ENCODE measurements at places on chromosomes 3 and 15.

GRCh38 chr3:196327405-196327804 lies 9.4 kb upstream of the DYNLT2B start:
- DNase-seq = no peak

- no peak for DNase-seq
Measured at GRCh38 chr3:10594915-10595314, 89.5 kb upstream of the ATP2B2 start.

DNA sequence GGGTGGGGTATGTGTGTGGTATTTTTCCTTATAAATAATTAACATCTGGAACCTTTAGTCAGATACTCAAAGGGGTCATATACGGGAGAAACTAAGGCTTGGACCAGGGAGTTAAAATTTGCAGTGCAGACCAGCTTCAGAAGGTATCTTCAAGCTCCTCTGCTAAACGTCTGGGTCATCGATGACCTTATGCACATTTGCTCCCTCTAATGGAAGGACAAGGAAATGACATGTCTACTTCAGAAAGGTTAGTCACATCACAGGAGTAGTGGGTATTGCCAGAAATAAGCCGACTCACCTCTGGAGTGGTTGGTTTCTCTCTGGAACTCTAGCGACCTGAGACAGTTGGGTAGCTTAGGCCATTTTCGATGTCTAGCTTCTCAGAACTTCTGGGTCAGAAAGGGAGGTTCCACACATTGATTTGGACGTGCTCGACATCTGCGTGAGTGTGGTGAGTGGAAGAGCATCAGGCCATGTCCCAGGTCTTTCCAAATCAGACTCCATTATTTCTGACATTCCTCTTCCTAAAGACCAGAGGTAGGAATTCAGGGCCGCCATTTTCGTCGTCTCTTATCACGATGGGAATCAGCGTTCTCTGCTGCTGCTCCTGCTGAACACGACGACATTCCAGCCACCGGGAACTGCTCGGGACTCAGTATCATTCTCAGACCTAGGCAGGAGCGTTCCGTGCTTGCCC lies 31.8 kb upstream of the RASA2 start:
- peak; percentile 40 for DNase-seq

- no peak for DNase-seq
Measured at GRCh38 chr3:13553686-13554085, 4.8 kb downstream of the FBLN2 start.

DNA sequence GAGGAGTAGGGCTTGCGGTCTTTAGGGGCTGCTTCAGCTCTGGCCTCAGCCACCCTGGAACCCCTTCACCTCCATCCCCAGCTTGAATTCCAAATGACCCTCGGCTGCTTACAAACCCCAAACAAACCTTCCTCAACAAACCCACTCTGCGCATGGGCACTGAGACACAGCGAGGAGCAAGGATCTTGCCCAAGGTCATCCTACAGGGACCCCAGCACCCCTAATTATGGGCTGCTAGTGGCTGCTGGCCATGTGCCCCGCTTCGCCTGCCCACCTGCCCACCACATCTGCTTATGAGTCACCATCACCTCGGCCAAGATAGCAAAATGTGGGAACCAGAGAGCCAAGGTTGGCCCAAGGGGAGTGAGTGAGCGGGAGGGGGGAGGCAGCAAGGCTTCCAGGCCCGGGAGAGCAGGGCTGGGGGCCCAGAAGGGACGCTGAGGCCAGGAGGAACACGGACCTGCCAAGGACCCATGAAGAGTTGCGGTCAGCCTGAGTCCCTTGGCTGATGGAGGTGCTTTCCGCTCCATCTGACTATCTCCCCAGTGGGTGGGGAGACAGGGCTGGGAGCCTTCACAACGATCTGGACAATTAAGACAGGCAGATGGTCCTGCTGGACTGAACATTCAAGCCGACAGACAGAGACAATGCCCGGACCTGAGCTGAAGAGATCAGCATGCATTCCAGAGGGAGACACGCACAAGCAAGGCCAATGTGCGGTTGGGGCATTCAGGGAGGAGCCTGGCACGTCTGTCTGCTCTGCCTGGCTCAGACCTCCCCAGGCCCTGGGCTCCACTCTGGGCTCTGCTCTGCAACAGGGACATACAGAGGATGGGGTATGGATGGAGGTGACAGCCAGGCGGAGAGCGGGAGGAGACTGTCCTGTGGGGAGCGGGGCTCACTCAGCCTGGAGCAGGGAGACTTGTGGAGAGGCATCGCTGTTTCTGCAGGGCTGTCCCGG lies 10.8 kb upstream of the GRIP2 start:
- DNase-seq = no peak

DNA sequence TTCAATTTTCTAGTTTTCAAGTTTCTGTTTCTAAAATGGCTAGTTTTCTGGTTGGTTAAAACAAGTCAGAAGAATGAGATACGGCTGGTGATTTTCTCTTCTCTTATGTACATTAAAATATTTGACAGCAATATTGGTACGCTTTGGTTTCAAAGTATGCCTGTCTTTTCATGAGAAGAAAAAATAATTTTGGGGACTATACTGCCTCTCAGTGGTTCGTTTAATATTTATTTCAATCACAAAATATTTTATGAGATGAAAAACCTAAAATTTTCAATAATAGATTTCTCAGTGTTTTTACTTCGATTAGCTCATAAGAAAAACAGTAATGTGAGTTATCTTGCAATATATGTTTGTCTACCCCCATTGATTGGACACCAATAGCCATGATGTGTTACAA lies 72.8 kb upstream of the AADACL2 start:
- DNase-seq = no peak

DNA sequence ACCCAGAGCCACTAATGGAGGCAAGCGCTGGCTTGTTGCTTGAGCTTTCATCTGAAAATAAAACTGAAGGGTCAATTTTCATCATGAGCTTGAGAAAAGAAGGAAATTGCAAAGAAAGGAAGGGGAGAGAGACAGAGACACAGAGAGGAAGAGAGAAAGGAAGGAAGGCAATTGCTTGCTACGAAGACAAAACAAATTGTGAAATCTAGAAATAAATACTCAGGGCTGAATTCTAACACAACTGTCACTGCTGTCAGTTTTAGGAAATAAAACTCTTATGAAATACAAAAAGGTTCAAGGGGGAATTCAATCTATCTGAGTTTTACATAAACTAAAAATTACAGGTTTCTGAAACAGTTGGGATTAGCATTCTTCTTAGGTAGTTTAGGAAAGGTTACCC lies 36.7 kb downstream of the FOXP1 start:
- no peak for DNase-seq

DNA sequence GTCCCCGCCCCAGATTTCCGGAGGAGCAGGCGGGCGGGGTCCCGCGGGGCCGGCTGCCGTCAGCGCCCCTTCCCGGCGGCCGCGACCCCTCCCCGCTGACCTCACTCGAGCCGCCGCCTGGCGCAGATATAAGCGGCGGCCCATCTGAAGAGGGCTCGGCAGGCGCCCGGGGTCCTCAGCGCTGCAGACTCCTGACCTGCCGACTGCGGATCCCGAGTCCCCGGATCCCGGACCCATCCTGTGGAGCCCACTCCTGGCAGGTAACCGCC lies at the start of gene TRH:
TSS of gene TRH (plus strand) at position 157 of the 269 bp plus-strand sequence. CDS start 1,097 bp downstream, outside the sequence.
- no peak for DNase-seq

GRCh38 chr3:102688556-102688930 lies 253.7 kb downstream of the ZPLD1 start:
- DNase-seq = no peak

GRCh38 chr15:48766196-48766595 lies 44.7 kb downstream of the CEP152 start:
- DNase-seq = no peak

DNA sequence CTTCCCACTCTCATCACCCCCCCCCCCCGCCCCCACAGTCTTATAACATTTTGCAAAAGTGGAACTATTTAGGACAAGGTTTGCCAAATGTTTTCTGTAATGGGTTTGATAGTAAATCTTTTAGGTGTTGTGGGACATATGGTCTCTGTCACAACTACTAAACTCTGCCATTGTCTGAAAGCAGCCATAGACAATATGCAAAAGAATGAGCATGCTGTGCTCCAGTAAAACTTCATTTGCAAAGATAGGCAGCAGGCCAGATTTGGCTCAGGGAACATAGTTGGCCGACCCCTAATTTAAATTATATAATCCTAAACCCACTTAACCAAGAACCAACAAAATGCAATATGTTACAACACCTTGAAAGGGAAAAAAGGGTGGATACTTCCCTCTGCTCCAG lies 46.4 kb downstream of the TIPARP start:
- no peak for DNase-seq

GRCh38 chr3:122660297-122660974 lies 20.2 kb upstream of the PARP14 start:
- DNase-seq = no peak

GRCh38 chr15:41017066-41017735 lies 63.9 kb downstream of the CHAC1 start:
- no peak for DNase-seq

- DNase-seq = no peak
Measured at GRCh38 chr3:8996681-8997121, 33.4 kb upstream of the RAD18 start.

DNA sequence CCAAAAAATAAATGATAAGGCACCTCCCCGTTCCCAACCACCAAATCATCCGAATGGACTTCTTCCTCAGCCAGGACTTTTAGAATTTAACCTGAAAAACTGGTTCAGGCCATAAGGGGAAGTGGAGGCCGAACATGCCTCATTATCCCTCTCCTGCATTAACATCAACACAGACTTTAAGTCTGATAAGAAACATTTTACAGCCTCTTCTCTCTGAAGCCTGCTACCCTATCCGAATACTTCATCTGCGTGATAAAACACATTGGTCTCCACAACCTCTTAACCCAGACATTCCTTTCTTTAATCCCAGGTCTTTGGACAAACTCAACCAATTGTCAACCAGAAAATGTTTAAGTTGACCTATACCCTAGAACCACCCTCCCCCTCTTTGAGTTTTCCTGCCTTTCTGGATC lies 850 bp upstream of the SLC41A3 start:
- DNase-seq = no peak

- no peak for DNase-seq
Measured at GRCh38 chr3:154776549-154777225, 303.4 kb upstream of the MME start.

DNA sequence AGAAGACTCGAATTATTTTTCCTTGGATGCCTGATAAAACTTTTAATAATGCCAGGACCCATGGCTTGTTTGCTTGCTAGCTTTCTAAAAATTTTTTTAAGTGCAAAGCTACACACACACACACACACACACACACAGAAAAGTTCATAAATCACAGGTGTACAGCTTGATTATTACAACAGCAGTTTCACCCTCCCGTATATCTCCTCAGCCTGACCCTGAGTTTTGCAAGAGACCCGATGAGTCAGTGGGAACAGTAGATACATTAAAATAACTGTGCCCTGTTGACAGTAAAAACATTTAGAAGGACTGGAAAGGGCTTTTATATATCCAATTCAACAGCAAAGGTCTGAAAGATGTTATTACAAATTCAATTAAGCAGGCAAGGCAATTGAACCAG lies 46.7 kb downstream of the EMC4 start:
- no peak for DNase-seq

GRCh38 chr3:52781741-52782140 lies 4.3 kb downstream of the ITIH1 start:
- DNase-seq = no peak

- no peak for DNase-seq
Measured at GRCh38 chr3:126316501-126316939, 40.7 kb downstream of the KLF15 start.

GRCh38 chr3:156142702-156143101 lies 22.3 kb downstream of the KCNAB1 start:
- DNase-seq = no peak

All from SW 1271 (cell line).